ENCODE measurements at places on chromosomes 6 and 20.

- DNase-seq, result no peak
Measured at GRCh38 chr6:149478631-149479314, 6.0 kb downstream of the ZC3H12D start.

- peak; percentile 69 for DNase-seq
Measured at GRCh38 chr6:31901415-31901952, 402 bp downstream of the ZBTB12 start.

DNA sequence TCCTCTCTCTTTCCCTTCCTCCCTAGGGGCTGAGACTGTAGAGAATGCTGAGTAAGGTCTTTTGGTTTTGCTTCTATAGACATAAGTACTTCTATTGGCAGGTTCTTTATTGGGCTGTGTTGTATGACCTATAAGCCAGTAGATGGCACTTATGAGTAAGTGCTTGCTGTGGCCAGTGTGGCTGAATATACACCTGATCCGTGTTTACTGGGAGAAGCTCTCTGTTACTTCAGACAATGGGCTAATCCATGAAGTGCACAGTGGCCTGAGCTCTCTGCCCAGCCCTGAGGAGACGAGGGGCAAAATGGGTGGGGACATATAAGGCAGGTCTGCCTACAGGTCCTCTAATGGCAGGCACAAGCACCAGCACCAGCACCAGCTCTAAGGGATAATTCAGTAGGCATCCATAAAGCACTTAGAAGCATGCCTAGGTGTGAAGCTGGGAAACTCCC lies 610.3 kb downstream of the RNF144B start:
- DNase-seq, result peak; percentile 11

- DNase-seq, result no peak
Measured at GRCh38 chr20:10523443-10523842, 88.3 kb downstream of the SLX4IP start.

GRCh38 chr6:33877982-33878535 lies 74.3 kb upstream of the MLN start:
- no peak for DNase-seq

- DNase-seq, result peak; percentile 54
Measured at GRCh38 chr6:13229205-13230085, 98.9 kb downstream of the TBC1D7 start.

GRCh38 chr6:35243386-35243958 lies 16.1 kb upstream of the ZNF76 start:
- no peak for DNase-seq

DNA sequence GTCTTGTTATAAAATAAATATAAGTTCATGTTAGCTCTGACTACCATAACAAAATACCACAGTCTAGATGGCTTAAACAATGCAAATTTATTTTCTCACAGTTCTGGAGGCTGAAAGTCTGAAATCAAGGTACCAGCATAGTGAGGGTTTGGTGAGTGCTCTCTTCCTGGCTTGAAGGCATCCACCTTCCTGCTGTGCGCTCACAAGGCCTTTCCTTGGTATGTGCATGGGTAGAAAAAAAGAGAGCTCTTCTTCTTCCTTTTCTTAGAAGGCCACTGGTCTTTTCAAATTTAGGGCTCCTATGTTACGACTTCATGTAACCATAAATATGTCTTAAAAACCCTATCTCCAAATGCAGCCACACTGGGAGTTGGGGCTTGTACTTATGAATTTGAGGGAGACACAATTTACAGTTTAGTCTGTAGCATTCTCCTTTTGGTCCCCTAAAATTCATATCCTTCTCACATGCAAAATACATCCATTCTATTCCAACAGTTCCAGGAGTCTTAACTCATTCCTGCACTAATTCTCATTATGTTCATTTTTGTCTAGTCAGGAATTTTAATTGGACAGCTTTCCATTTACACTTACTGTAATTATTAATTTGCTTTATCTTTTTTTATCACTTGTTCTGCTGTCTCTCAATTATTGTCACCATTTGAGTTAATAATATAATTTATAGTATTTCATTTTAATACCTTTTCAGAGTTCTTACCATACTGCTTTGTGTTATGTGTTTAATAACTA lies 381.9 kb upstream of the EPHA7 start:
- no peak for DNase-seq

Data from activated CD4-positive, alpha-beta T cell treated with anti-CD3 and anti-CD28 coated beads, Interleukin-2, Interleukin-6, amounts not matched to agents 100 ng/mL and 50 ng/mL, durations not matched to agents 16 hours and 8 hours (primary cell).